Stimulated activated CD8-positive, alpha-beta memory T cell treated with anti-CD3 and anti-CD28 coated beads, Interleukin-7, amount 100 ng/mL, for 1 hour (primary cell): ENCODE measurements at places on chromosomes 7 and 10.

GRCh38 chr7:53101026-53101425, 65.6 kb downstream of the POM121L12 start:
- no peak for DNase-seq

GRCh38 chr10:115171392-115171960, 78.3 kb downstream of the ATRNL1 start:
- no peak for DNase-seq

GRCh38 chr7:18165166-18165565, 137.5 kb upstream of the PRPS1L1 start:
- no peak for DNase-seq

DNA sequence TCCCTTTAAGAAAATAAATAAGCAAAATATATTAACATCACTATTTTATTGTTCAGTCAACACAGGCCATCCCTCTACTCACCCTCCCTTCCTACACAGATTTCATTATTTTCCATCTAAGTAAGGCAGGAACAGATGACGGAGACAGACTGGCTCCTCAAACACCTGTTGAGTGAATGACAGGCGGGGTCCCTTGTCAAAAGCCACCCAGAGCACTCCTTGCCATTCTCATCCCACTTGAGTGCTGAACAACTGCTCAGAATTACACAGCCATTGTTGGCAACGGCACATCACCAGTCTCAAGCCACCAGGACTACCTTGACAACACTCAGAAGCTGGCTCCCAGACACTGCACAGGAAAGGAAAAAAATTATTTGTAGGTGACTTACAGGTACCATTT, 3.3 kb downstream of the GRB10 start:
- no peak for DNase-seq

- DNase-seq, result no peak
Observed at GRCh38 chr10:121516093-121516865, 82.0 kb downstream of the FGFR2 start.

GRCh38 chr7:33667196-33667595, 238.1 kb upstream of the BMPER start:
- no peak for DNase-seq

DNA sequence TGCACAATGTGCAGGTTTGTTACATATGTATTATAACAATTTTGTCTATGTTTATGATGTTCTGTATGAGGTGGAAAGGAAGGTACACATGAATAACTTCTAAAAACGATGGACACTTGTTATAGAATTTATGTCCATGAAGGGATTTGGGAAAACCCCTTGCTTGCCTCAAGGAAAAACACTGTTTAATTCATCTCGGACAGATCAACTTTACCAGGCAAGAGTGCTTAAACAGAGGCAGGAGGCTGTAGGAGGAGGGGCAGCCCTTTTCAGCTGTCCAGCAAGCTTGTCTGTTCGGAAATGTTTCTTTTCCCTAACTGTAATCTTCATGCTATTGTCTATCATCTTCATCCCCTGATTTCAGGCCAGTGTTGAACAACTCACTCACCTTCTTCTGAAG, 200.9 kb downstream of the CDC14C start:
- no peak for DNase-seq

DNA sequence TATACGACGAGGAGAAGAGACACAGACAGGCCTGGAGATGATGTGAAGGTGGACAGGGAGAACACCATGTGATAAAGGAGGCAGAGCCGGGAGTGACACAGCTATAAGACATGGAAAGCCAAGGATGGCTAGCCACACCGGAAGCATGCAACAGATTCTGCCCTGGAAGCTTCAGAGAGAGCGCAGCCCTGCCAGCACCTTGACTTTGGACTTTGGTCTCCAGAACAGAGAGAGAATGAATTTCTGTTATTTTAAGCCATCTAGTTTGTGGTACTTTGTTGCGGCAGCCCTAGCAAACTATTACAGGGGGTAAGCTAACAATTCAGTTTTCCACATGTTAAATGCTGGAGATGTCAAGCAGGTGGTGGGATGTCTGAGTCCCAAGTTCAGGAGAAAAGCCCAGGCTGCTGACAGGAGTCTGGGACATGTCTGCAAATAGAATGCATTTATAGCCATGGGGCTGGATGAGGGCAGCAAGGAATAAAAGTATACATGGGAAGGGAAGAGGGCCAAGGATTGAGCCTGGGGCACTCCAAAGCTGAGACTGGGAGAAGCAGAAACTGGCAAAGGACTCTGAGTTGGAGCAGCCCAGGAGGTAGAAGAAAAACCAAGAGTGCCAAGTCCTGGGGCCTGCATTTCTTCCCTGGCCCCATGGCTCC, 65.1 kb downstream of the ATXN7L1 start:
- DNase-seq, result no peak

- DNase-seq, result no peak
Observed at GRCh38 chr7:71131256-71132126, 453 bp upstream of the GALNT17 start.

DNA sequence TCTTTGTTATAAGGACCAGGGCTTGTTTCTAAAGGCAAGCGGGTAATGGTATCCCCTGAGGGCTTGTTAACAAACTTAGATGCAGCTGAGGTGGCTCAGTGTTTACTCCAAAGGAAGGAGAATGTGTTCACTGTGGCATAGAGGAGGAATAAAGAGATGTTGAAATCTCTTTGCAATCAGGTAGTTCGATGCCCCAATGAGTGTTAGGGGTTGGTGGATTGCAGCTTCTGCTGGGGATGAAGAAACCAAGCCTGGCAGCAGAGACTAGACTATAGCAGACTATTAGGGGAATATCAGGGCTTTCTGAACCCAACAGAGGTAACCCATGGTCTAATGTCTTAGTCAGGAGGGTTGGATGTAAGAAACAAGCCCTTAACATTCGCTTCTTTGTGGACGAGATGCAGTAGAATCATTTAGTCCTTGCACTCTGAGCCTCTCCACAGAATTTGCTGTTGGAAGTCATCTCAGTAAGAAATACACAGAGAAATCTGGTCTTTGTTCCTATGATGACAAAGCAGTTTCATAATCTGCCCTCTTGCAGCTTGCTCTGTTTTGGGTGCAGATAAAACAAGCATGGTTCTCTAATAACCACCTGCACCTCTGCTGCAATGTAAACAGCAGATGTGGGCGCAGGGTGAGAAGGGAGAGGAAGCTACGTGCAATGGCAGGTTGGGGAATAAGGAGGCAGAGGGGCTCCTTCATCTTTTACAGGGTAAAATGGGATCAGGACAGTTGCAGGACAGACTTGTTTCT, 108.6 kb downstream of the NRF1 start:
- no peak for DNase-seq

DNA sequence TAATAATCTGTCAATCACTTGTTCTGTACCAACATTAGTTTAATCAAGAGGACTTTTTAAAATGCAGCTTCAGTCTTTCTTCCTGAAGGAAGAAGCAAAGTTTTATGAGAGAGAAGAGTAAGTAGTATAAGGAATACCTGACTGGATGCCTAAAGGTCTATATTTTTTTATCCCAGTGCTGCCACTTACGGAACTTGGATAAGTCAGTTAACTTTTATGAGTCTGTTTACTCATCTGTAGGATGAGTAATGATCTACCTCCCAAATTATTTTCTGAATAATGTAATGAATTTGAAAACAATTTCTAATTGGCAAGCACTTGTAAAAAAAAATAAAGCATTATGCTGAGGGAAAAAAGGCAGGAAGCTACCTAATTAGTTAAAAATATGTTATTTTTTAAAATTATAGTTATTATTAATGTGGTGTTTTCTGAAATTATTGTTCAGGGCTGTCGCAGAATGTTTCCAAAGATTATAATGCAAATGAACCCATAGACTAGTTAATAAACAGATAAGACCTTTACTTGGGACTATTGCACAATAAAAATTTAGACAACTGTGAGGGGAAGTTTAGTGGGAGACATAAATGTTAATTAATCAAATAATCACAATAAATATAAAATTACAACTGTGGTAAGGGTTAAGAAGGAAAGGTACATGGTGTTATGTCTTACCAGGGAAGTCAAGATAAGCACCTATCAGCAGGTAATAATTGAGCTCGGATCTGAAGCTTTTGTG, 24.6 kb downstream of the SLK start:
- DNase-seq, result no peak

DNA sequence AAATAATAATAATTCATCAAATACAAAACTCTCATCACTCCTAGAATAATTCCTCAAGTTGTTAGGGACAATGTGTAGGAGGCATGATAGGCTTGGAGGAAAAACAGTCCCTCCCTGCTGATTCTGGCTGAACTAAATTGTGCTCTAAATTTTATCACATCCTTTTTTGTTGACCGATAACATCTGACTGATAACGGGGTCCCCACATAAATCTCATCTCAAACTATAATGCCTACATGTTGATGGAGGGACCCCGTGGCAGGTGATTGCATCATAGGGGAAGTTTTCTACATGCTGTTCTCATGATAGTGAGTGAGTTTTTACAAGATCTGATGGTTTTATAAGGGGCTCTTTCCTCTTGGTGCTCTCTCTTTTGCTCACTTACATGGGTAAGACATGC, 1043.5 kb upstream of the SORCS1 start:
- no peak for DNase-seq

- no peak for DNase-seq
Observed at GRCh38 chr7:157358753-157359096, 21.9 kb downstream of the DNAJB6 start.

- DNase-seq, result no peak
Observed at GRCh38 chr7:18189500-18190126, 162.0 kb upstream of the PRPS1L1 start.

DNA sequence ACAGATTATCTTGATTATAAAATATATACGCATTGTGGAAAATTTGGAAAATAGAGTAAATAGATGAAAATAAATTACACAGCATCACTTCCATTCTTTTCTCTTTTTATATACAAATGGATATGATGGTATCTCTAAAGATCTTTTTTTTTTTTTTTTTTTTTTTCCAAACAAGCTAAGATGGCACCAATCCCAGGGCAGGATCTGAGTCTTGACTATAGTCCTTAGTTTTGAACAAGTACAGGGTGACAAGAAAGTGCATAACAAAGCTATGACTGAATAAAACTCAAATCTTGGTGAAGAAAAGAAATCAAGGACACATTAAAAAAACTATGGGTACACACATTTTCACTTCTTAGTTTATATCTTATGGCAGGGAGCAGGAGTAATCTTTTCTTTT, 42.6 kb upstream of the FAM133B start:
- no peak for DNase-seq

DNA sequence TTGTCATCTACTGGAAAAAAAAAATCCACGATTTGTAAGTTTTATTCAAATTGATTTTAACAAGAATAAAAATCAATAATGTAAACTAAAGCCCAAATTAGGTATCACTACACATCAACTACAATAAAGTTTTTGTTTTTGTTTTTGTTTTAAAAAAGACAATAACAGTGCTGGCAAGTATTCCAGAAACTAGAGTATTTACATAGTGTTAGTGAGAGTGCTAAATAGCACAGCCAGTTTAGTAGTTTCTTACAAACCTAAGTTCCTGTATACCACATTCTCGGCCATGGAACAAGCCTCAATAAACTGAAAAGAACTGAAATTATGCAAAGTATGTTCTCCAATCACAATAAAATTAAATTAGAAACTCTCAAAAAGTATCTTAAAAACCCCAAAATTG, 8.1 kb downstream of the ARHGAP12 start:
- no peak for DNase-seq

GRCh38 chr10:43046288-43046991, 30.4 kb upstream of the RET start:
- DNase-seq, result no peak

DNA sequence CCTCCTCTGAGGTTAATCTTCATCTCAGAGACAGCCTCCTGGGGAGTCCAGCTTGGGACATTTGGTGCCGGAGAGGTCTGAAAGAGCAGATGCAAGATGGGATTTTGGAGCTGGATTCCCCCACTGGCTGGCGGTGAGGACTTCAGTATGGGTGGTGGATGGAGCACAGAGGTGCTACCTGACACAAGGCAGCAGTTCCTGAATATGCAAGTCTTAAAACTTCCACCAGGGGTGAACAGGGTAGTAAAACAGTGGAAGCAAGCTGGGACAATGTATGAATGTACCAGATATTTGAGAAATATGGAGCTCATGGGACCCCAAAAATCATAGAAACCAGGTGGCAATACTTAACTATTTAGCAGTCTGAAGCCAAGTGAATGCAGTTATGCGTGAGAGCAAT, 4.8 kb upstream of the TAF3 start:
- DNase-seq, result no peak

DNA sequence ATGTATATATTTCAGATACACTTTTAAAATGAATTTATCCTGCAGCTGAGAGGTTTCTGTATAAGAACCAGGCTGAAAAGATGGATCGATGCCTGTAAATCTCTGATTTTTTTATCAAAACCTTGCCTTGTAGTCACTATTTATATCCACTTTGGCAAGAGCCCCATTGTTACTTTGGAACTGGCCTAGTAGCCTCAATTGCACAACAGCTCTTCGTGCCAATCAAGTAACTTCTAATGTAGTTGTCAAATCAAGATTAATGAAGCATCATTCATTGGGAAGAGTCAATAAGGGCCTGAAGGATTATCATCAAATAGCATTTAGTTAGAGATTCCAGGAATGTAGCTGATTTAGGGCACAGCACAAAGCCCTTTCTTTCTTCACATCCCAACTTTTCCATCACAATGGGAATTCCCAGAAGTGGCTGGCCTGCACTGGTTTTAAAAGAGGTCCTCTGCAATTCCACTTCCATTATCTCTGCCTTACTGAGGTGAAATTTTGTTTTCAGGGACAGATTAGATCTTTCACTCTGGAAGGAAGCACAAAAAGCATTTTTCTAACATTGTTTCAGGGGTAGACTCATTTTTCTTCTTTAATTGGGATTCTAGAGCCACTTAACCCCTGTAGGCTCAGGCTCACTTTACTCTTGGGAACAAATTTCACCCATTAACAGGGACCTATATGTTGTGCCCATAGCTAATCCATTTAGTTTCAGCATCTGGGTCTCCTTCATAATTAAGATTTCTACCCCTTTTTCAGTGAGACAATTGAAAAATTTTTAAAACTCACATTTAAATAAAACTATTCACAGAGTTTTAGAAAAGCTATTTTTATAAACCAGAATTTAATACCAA, 97.8 kb downstream of the CALCR start:
- DNase-seq, result no peak

DNA sequence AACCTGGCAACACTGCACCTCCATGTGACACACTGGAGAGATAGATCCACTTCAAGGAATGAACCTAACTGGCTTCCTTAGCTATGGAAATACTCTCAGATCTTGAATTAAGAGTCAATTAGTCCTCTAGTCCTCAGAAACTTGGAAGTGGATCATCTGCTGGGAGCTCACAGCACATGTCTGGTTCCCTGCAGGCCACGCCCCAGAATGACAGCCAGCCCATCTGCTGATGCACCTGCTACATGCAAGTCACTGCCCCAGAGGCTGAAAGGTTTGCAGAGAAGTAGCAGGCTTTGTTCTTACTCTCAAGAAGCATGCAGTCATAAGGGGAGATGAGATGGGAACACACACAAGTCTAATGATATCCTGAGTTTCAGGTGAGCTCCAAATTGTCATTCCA, 275.9 kb downstream of the SKAP2 start:
- DNase-seq, result no peak

- no peak for DNase-seq
Observed at GRCh38 chr10:132757171-132757570, 28.8 kb downstream of the NKX6-2 start.

- DNase-seq, result no peak
Observed at GRCh38 chr10:50373821-50374501, 122.6 kb upstream of the ASAH2 start.

GRCh38 chr7:783556-784490, 48.5 kb upstream of the SUN1 start:
- no peak for DNase-seq

- peak; percentile 55 for DNase-seq
Observed at GRCh38 chr10:27240212-27241009, at the start of gene ACBD5. ACBD5 (minus strand) TSS chr10:27240797; CDS start chr10:27240688, 109 bp downstream.
